ENCODE measurements at places on chromosomes 5 and 9.

GRCh38 chr9:108078375-108078774 is 588.8 kb upstream of the KLF4 start:
- no peak for DNase-seq

DNA sequence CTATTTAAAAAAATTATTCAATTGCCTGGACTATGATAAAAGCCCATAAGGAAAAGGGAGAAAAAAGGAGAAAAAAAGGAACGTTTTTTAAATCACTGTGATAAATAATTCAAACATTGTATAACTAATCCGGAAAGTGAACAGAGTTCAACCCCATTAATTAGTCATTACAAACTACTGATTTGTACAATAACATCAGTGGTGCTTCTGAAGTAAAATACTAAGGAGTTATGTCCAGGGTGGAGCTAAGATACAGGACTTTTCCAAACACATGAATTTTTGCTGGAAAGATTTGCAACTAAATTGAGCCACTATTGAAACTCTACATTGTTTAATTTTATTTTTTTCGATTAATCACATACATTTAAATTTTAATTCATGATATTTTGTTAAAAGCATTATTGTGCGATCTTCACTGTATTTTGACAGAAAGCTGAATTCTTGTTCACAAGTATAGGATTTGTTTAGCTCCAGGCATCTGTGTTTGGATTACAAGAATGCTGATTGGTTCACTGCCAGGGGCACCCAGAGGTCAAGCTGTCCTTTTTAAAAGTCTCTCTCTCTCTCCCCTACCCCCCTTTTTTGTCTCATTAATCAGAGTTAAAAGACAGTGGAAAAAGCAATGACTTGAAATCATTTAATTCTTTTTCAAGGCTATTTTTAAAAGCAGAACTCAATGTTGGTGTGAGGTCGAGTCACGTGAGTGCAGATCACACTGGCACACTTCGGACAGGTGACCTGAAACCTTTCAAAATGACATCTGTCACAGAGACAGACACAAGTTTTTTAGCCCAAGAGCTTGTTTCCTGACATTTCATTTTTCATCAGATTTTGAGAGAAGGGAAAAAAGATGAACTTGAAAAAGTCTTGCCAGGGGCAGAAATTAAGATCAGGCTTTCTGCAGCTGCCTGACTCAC is 387.3 kb downstream of the NR2F1-AS1 start:
- no peak for DNase-seq

GRCh38 chr9:134329886-134330285 is 3.6 kb downstream of the RXRA start:
- no peak for DNase-seq

DNA sequence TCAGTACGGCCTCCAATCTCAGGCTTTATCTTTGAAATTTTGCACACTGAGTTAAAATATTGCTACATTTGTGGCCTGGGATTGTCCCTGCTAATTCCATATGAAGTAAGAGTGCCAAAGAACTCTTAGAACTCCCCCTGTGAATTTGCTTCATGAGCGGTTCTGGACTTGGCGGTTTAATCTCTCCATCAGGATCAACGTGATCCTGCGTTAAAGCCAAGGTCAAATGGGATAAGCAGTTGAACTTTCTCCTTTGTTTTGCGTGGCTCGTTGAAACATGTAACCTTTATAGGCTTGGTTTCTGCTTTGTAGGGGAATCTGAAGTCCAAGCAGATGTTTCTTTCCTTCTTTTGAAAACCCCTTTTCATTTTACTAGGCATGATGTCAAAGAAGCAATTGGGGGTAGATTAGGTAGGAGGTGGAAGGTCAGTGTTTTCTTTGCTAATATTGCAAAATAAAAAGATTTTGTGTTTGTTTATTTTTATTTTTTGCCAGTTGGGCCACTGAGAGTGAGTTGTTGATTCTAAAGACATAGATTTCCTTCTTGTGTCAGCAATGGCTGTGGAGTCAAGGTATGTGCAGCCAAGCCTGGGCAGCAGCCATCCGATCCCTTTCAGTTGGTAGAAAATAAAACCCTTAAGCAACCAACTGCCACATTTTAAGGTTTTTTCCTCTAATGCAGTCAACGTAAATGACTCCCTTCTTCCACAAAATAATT is 390.8 kb downstream of the NNT start:
- DNase-seq, result no peak

DNA sequence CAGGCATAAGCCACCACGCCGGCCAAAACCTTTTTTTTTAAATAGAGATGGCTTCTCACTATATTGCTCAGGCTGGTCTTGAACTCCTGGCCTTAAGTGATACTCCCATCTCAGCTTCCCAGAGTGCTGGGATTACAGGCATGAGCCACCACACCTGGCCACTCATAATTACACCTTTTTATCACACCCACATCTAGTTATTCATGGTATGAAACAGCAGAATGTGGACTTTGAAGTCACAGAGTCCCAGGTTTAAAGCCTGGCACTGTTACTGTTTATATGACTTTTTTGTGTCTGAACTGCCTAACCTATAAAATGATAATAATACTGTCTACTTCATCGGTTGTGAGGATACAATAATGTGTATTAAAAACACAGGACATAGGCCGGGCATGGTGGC is 23.1 kb downstream of the ZNF346 start:
- DNase-seq, result no peak

DNA sequence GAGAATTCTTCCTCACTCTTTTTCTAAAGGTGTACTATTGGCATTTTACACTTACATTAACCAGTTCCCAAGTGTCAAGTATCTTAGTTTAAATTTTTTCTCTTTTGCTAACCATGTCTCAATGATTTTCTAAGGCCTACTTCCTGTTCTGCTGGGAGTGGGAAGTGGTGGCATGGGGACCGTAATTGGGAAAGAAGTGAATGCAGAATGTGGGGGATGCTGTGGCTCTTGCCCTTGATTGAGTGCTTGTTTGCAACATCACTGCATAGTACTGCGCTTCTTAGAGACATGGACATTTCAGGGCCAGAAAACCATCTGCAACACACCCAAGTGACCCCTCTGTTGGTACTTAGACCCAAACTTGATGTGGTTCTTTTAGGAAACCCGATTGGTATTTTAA is 32.8 kb downstream of the MRRF start:
- peak; percentile 59 for DNase-seq

Measured in AML-193 (cell line).